HS-27A (cell line): ENCODE measurements at places on chromosomes 6 and 20.

GRCh38 chr6:47203266-47203937 lies 106.3 kb downstream of the TNFRSF21 start:
- no peak for DNase-seq

DNA sequence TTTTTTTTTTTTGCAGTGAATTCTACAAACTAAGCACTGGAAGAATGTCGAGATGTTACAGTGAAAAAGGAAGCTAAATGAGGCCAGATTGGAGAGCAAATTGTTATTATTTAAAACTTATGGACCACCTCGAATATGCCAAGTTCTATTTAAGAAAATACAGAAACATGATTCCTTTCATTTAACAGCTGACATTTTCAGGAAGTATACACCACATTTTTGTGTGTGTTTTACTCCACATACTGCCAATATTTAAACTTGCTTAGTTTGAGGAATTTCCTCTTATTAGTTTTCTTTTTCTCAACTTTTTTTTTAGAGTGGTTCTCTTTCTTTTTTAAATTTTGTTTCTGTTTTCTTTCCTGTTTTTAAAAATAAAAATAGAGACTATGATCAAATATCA lies 37.0 kb upstream of the GCLC start:
- no peak for DNase-seq

- no peak for DNase-seq
Measured at GRCh38 chr20:37567671-37568588, 40.3 kb upstream of the BLCAP start.

- DNase-seq: no peak
Measured at GRCh38 chr20:25025986-25026605, 31.8 kb downstream of the ACSS1 start.

GRCh38 chr6:44667668-44668390 lies 280.3 kb downstream of the CDC5L start:
- no peak for DNase-seq

DNA sequence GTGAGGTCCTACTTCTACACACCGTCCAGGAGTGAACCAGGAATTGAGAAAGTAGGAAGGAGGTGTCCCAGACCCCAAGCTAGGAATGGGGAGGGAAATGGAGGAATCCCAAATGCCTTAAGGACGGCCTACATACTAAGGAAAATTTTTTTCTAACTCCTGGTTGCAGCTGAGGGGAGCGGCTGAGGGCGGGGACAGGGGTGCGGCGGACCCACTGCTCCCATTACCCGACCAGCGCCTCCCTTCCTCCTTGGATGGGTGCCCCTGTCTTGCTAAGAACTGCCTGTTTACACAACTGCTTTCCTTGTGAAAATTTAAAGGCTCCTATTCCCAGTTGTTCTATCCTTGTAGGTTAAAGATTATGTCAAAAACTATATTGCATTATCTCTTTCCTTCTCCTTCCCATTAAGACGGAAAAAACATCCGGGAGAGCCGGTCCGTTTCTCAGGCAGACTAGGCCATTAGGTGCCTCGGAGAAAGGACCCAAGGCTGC lies 699 bp upstream of the HSPA1B start:
- DNase-seq: no peak

GRCh38 chr20:36873498-36874189 lies 2.3 kb upstream of the TLDC2 start:
- no peak for DNase-seq

DNA sequence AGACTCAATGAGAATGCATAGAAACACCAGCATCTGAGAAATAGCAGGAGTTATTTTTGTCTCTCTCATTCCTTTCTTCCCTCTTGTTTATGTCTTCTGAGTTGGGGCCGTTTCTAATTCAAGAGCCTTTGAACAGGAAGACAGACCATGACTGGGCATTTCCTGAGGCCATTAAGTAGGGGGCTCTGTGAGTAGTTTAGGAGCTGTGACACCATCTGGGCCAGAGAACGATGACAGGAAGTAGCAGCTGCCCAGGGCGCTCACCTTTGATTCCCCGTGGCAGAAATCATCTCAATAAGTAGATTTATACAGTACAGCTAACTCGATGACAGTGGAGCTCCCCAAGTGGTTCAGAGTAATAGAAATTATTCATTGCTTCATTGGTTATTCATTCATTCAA lies 298.4 kb upstream of the PLN start:
- DNase-seq: no peak
